NCI-H2171 (cell line): ENCODE measurements at places on chromosomes 6 and 20.

DNA sequence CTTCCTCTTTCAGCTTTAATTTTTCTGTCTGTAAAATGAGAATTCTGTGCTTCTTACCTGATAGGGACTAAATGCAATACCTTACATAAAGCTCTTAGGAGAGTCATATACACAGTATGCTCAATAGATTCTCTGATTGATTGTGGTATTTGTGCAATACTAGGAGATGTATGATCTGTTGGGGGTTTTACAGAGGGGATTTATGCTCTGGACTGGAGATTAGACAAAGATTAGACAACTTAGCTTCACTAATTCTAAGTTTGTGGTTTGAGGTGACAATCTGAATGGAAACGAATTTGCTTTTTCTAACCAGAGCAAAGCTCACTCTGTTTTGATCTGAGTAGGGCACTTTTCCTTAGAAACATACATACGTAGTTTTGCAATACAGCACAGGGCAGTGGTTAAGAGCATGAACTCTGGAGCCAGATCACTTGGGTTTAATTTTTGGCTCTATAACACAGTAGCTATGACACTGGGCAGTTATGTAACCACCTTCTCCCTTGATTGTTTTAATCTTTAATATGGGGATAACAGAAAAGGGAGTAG, 126.2 kb downstream of the RNF144B start:
- no peak for DNase-seq

DNA sequence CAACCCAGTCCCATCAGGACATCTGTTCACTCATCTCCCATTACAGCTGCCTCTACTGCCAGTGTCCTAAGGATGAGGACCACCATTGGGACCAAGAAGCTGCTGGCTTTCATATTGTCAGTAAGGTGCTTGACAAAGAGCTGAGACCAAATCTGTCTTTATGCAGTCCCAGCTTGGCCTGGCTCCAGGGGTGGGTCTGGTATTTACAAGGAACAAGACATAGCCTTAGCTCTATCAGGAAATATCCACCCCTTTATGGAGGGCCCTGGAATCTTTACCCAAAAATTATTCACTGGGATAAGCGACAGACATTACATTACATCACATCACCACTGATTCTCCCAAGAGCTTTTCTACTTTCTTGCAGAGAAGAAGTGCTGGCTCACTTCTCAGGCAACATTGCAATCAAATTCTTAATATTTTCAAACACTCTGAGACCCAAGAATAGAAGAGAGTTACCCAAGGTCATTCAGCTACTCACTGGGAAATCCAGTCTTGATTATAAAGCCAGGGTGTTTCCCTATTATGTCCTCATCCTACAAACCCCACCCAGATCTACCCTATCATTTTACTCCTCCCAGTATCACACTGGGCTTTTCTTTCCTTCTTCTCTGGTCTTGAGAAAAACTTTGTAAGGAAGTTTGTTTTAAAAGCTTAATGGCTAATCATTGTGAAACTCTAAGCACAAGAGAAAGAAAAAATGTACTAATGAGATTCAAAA, 11.5 kb upstream of the PI3 start:
- no peak for DNase-seq

GRCh38 chr6:89566930-89567629, 71.5 kb downstream of the LYRM2 start:
- DNase-seq, result no peak

DNA sequence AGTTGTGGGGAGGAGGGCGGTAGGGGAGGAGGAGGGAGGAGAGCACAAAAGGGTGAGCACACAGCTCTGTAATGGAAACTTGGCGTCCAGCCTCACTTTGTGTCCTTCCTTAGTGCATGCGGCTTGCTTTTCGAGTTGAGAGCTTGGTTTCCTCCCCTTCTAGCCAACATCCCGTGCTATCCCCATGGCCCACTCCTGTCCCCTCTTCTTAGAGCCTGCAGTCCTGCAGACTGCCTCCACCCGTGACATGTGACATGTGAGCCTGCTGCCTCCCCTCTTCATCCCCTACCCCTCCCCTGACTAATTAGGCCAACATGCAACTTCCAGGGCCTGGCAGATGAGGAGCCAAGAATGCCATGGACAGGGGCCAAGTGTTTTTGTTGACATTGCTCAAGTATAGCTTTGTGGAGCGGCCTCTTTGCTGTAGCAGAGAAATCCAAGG, 63.2 kb downstream of the SLC24A3 start:
- DNase-seq, result no peak

- no peak for DNase-seq
These were observed 57.1 kb downstream of the YTHDF1 start for GRCh38 chr20:63158845-63159244.

DNA sequence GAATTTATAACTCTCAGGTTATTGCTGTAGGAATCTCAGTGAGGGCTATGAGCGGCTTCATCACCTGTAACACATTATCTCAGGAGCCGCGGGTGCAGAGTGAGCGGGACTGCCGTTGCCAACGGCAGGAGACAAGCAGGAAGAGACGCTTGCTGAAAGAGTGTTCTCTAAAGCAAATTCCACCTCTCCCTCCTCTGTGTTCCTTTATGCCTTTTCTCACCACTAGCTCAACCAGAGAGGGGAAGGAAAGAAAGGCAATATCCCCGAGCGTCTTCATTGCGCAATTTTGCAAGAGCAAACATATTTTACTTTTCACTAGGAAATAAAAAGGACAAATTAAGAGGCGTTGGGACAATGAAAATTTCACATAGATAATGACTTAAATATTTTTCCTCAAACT, 185.2 kb upstream of the EXOC2 start:
- DNase-seq, result no peak

- no peak for DNase-seq
These were observed 31.5 kb upstream of the RHAG start for GRCh38 chr6:49668083-49668511.

GRCh38 chr6:166621114-166621540, 5.9 kb downstream of the RPS6KA2 start:
- no peak for DNase-seq

DNA sequence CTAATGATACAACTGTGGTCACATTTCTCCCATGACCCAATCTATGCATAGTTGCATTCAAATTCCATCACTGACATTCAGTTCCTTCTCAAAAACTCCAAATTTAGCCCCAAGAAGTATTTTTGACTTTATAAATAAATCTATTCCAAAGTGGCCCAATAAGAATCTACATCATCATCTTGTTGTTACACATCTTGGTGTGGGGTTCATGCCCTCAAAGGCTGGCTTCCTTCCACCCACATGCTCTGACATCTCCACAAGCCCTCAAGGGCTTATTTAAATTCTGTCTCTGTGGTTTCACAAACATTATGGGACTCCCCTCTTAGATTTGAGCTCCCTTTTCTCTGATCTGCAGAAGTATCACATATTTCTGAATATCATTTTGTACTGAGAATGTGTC, 585.3 kb upstream of the BTBD3 start:
- no peak for DNase-seq

GRCh38 chr6:6750594-6751265, 162.2 kb downstream of the LY86 start:
- no peak for DNase-seq

GRCh38 chr6:169176361-169176991, 77.2 kb downstream of the THBS2 start:
- no peak for DNase-seq

DNA sequence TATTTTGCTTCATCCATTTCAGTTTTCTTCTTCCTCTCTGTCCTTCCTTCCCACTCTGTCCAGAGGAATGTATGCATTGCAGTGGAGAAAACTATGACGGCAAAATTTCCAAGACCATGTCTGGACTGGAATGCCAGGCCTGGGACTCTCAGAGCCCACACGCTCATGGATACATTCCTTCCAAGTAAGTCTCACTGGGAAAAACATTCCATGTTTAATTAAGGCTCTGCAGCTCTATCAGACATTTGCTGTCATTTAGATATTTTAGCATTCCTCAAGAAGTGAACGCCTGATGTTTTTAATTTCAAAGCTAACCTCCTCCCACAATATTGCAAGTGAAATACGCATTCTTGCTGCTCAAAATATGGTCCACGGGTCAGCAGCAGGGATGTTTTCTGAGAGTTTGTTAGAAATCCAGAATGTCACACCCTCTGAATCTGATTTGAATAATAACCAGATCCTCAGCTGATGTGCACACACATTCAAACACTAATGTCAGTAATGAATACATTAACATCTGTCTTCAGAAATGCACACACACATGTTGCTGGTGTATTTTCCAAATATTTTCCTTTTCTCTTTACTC, 12.8 kb downstream of the PLG start:
- no peak for DNase-seq

DNA sequence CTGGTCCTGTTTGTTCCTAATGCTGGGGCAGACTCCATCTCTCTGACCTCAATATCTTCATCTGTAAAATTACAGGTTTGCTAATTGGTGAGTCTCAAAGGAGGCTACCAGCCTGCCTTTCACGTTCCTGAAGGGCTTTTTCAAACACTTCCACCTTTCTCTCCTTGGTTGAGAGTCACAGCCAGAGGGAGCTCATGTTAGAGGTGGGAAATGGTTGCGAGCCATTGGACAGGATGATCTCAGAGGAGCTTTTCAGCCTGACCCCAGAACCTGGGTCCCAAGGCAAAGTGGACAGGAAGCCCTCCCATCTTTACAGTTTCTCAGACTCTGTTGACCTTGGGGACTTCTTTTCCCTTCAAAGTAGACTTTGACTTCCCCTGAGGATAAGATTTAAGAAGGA, 37.6 kb downstream of the NDUFAF5 start:
- no peak for DNase-seq

DNA sequence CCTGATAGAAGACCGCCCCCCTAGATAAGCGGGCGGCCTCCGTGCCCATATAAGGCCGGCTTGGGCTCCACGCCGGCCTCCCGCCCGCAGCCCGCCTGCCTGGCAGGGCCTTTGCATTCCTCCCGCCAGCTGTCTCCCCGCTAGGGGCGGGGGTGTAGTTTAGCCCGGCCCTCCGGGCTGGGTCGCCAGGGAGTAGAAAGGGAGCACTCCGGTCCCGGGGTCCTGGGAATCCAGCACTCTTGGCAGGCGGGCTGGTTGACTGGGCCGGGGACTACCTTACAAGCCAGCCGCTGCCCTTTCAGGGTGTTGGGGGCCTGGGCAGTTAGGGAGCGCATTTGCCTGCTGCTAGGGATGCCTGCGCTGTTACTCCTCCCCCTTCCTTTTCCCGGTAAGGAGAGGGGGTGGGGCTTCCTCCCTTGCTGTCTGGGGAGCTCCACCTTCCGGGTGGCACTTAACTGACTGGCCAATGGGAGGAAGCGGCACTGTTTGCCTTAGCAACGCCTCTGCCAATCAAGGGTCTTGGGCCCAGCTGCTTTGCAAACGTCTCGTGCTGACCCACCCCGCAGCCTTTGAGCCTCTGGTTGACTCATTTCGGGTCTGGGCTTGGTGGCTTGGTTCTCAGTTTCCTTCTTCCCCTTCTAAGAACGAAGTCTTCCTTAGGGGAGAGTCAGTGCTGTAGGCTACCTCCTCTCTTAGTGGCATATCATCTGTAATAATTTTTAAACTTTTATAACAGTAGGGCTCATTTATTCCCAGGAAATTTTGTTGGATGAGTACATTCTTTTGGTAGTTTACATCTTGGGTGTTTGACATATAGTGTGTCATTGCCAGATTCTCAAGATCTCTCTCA, 3.4 kb downstream of the SRF start:
- peak; percentile 92 for DNase-seq

DNA sequence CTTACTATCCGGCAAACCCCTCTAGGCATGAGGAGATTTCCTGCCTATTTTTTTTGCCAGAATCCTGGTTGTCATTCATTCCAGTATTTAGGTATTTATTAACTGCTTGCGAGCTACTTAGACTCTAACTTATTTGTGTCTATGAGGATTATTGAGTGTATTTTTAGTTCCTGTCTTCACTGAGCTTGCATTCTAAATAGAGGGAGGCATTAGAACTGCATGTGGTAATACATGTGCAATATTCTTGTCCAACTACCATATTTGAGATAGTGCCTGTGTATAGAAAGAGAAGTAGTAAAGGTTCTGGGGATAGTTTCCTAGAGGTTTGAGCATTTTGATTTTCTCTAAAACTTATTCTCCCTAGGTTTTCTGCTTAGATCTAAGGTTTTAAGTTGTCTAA, 308.9 kb downstream of the EYA4 start:
- no peak for DNase-seq

GRCh38 chr6:144931172-144932035, 646.3 kb downstream of the UTRN start:
- peak; percentile 5 for DNase-seq

- DNase-seq, result no peak
These were observed 50.3 kb upstream of the IL20RA start for GRCh38 chr6:137095093-137095492.

DNA sequence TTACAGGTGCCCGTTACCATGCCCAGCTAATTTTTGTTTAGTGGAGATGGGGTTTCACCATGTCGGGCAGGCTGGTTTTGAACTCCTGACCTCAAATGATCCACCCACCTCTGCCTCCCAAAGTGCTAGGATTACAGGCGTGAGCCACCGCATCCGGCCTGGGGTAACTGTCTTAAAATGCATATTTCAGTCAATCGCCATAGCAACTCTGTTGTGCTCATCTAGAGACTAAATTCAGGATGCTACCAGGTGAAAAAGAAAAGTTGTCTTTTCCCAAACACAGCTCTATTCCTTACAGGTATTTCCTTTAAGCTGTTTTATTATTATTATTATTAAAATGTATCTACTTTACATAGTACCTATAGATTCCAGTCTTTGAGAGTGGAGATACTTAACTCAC, 66.6 kb downstream of the RNF182 start:
- DNase-seq, result no peak

DNA sequence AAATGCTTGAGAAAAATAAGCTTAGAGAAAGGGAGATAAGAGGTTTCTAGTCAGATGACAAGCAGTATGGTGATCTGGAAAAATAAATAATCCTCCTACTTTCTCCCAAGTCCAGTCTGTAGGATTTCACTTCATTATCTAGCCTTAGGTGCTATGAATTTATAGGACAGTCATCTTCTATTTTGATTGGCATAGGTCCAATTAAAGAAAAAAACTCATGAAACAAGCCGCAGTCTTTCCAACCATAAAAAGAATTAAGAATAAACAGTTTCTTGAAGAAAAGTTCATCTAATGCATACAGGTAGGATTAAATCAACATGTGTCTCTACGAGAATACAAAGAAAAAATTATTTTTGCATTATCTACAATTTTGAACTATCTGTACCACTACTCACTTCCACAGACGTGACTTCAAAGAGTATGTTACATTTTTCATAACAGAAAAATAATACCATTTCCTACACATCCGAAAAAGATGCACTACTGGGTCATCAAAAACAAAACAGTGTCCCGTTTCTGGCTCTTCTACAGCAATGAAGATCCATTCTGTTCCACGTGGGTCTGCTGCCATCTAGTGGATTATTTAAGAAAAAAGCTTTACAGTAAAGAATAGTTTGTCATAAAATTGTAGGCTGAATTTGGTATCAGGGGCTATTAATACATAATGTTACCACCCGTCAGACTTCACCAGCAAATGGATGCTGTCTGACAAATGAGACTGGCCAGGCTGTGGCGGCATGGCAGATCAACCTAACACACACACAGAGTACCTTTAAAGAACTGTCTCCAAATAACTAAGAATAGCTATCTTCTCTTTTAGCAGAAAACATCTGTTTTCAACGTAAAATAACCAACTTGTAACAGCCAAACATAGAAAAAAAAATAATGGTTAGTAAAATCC, 28.9 kb downstream of the STX7 start:
- DNase-seq, result peak; percentile 16

GRCh38 chr20:57913156-57913930, 203.5 kb upstream of the PMEPA1 start:
- DNase-seq, result no peak
